CD4-positive, alpha-beta T cell (primary cell): ENCODE measurements at places on chromosomes 2 and 18.

- H3K4me3 ChIP-seq, result no peak overlapping the region
- H3K36me3 ChIP-seq, result no peaks in the 10 kb centered on the region
- H3K4me1 ChIP-seq, result no peaks in the 10 kb centered on the region
- no peak overlapping the region for H3K27ac ChIP-seq
Measured at GRCh38 chr18:56662902-56663301, 11.7 kb downstream of the WDR7 start.

DNA sequence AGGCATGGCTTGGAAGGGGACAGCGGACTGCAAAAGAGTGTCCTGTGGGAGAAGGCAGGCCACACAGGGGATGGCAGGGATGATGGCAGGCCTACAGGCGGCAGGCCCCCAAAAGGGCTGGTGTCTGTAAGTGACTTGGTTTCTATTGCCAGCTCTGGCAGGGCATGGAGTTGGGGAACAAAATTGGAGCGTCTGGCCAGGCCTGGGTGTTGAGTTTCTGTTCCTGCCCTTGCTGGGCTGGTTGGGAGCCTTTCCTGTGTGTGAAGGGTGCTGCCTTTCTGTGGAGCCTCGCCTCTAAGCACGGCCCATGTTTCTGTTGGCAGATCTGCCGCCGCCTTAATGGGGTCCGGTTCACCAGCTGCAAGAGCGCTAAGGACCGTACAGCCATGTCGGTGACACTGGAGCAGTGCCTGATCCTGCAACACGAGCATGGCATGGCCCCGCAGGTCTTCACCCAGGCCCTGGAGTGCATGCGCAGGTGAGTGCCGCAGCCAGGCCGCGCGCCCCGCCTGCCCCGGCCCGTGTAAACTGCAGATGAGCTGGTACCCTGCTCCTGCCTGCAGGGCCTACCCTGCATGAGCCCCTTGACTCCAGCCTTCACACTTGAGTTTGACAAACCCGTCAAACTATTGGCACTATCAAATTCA is 31.5 kb downstream of the COA5 start:
- DNase-seq, result no peak
- H3K36me3 ChIP-seq, result peaks cover 97% of the 10 kb centered on the region
- no peak overlapping the region for H3K27ac ChIP-seq
- no peaks in the 10 kb centered on the region for H3K27me3 ChIP-seq
- no peak overlapping the region for H3K4me3 ChIP-seq

DNA sequence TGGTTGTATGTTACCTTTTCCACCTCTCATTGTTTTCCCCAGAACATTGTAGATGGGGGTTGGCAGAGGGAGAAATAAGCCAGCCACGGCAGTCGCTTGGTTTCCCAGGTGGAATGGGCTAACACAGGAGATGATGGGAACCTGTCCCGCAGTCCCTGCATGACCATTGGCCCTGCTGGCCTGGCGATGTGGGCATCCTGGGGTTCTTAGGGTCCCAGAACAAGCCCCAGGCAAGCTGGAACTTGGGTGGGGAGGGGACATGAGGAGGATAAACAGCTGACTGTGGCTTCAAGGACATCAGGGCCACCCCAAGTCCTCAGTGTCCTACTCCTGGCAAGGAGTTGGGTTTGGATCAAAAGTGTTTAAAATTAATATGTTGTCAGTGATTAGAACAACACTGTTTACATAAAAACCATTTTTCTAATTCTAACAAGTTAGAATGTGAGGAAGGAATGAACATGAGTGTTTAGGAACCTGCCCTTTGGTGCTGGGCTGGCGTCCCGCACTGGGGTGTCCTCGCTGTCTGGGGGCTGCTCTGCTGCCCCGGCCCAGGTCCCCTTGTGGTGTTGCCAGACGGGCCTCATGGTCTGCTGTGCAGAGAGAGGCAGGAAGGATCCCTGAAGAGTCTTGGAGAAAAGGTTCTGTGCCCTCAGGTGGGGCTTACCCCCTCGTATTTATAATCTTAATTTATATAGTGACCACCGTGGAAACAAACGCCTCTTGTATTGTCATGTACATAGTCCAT is 95.1 kb downstream of the USP40 start:
- DNase-seq, result no peak
- H3K27ac ChIP-seq, result no peak overlapping the region
- peaks cover 62% of the 10 kb centered on the region for H3K36me3 ChIP-seq
- no peak overlapping the region for H3K4me3 ChIP-seq
- H3K27me3 ChIP-seq, result no peaks in the 10 kb centered on the region

DNA sequence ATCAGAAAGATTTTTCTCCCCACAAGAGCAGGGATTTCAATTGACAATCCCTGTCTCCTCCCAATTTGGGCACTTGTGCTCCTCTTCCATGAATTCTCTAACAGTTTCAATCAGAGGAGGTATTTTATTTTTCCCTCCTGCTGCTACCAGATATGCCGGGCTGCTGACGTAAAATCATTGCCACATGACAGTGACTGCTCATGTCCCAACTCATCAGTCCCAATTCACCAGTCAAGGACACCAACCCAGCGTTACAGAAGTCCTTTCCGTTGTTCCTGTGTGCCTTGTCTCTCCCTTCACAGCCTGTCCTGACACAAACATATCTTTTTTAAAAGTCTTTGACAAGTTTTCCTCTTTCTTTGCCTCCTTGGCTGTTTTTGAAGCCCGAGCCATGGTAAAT is 540.2 kb downstream of the LRP1B start:
- no peak for DNase-seq
- H3K36me3 ChIP-seq, result no peaks in the 10 kb centered on the region
- no peak overlapping the region for H3K27ac ChIP-seq
- H3K4me3 ChIP-seq, result no peak overlapping the region

GRCh38 chr18:2545155-2545554 is 26.1 kb downstream of the METTL4 start:
- H3K36me3 ChIP-seq, result peaks cover 20% of the 10 kb centered on the region
- no peak overlapping the region for H3K27ac ChIP-seq
- H3K4me1 ChIP-seq, result no peaks in the 10 kb centered on the region
- no peak for DNase-seq

- no peak overlapping the region for H3K27ac ChIP-seq
- peaks cover 16% of the 10 kb centered on the region for H3K36me3 ChIP-seq
- DNase-seq, result no peak
- H3K27me3 ChIP-seq, result no peaks in the 10 kb centered on the region
- no peak overlapping the region for H3K4me3 ChIP-seq
Measured at GRCh38 chr2:98487101-98487805, 42.6 kb downstream of the INPP4A start.

DNA sequence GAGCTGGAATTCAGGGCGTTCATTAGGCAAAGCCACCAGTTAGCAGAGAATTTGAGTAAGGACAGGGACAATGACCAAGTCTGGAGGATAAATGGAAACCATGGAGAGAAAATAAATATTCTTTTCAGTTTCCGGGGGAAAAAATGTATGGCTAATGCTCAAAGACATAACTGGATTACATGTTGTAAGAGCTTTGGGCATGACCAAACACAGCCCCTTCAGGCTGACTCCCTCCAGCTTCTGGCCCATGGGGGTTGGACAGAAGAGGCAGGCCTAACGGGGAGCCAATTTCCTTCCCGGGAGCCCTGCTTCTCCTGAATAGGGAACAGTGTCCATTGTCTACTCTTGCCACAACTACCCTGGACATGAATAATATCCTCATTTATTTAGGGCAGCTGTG is 39.5 kb upstream of the FOXI3 start:
- peaks cover 4% of the 10 kb centered on the region for H3K27me3 ChIP-seq
- H3K27ac ChIP-seq, result no peak overlapping the region
- DNase-seq, result no peak

DNA sequence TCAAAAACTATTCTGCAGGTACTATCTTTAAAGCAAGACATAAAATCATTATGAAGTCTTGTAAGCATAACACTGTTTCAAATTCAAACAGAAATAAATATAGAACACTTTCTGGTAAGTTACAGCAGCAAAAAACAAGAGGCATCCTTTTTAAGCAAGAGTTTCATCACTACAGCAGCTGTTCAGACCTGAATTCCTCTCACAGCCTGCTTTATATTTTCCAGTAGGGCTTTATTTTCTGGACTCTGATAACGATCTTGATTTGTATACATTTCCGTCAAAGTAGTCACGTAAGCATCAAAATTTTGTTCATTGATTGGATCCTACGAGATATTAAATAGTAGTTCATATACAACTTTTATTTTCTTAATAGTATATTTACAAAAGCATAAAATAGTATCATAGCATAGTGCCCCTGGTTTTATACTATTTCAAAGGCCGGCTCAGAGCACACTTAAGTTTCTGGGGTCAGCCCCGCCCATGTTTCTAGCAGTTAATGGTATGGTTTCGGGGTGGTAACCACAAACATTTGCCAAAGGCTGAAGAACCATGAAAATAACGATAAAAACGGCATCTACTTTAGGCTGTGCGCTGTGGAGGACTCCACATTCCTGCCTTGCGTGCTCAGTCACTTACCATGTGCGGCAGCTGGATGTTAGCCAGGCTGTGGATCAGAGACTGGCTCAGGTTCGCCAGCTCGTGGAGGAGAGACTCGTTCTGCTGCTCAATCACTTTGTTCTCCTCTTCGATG is 47.5 kb upstream of the PXDN start:
- DNase-seq, result no peak
- H3K27me3 ChIP-seq, result peaks cover 3% of the 10 kb centered on the region
- no peaks in the 10 kb centered on the region for H3K4me1 ChIP-seq
- no peak overlapping the region for H3K4me3 ChIP-seq

- H3K4me1 ChIP-seq, result no peaks in the 10 kb centered on the region
- H3K36me3 ChIP-seq, result no peaks in the 10 kb centered on the region
- no peaks in the 10 kb centered on the region for H3K27me3 ChIP-seq
- H3K4me3 ChIP-seq, result no peak overlapping the region
Measured at GRCh38 chr2:42744545-42745082, 19.3 kb downstream of the OXER1 start.

GRCh38 chr18:11859903-11860407 is 8.7 kb downstream of the CHMP1B start:
- no peaks in the 10 kb centered on the region for H3K4me1 ChIP-seq
- H3K27me3 ChIP-seq, result no peaks in the 10 kb centered on the region
- no peak for DNase-seq
- H3K36me3 ChIP-seq, result peaks cover under 1% of the 10 kb centered on the region

GRCh38 chr2:146048141-146048540 is 1528.2 kb upstream of the ZEB2 start:
- no peaks in the 10 kb centered on the region for H3K36me3 ChIP-seq
- H3K4me3 ChIP-seq, result no peak overlapping the region
- no peaks in the 10 kb centered on the region for H3K27me3 ChIP-seq
- no peak overlapping the region for H3K27ac ChIP-seq

- peak overlapping the region; percentile 82 for H3K4me3 ChIP-seq
- DNase-seq, result no peak
- H3K27ac ChIP-seq, result no peak overlapping the region
- peaks cover 49% of the 10 kb centered on the region for H3K4me1 ChIP-seq
Measured at GRCh38 chr18:79986726-79987125, 1.6 kb downstream of the TXNL4A start.

DNA sequence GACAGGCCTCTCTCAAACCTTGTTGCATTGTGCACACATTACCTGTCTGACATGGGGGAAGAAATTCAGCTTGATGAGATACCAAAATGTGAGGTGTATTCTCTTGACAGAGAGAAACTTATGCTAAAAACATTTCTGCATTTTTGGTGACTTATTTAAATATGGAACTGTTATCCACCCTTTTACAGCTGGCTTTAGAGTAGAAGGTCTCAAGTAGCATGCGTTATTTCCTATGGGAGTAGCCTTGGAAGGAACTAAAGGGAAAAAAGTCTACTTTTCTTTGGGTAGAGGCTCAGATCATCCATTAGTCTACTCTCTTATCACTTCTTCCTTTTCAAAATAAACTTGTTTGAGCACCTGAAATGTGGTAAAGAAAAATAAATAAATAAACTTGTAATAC is 56.5 kb upstream of the TWSG1 start:
- H3K27me3 ChIP-seq, result no peaks in the 10 kb centered on the region
- no peak for DNase-seq
- no peaks in the 10 kb centered on the region for H3K4me1 ChIP-seq
- H3K27ac ChIP-seq, result no peak overlapping the region

DNA sequence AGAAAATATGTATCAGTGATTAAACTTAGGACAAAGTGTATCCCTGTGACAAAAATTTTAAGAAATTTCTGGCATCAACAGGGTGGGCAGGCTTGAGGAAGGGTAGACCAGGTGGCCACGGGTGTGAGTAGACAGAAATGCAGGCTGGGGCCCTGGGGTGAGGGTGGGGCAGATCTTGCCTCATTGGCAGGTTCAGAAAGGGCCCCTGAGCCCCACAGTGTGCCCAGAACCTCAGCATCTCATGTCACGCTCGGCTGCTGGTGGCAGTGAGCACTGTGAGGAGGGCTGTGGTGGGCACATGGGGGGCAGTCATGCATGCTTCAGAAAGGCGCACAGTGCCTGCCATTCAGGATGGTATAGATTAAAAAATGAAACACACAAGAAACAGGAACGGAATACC is 7.6 kb upstream of the ASB18 start:
- no peak overlapping the region for H3K27ac ChIP-seq
- no peaks in the 10 kb centered on the region for H3K4me1 ChIP-seq
- DNase-seq, result no peak
- H3K27me3 ChIP-seq, result peaks cover 7% of the 10 kb centered on the region

DNA sequence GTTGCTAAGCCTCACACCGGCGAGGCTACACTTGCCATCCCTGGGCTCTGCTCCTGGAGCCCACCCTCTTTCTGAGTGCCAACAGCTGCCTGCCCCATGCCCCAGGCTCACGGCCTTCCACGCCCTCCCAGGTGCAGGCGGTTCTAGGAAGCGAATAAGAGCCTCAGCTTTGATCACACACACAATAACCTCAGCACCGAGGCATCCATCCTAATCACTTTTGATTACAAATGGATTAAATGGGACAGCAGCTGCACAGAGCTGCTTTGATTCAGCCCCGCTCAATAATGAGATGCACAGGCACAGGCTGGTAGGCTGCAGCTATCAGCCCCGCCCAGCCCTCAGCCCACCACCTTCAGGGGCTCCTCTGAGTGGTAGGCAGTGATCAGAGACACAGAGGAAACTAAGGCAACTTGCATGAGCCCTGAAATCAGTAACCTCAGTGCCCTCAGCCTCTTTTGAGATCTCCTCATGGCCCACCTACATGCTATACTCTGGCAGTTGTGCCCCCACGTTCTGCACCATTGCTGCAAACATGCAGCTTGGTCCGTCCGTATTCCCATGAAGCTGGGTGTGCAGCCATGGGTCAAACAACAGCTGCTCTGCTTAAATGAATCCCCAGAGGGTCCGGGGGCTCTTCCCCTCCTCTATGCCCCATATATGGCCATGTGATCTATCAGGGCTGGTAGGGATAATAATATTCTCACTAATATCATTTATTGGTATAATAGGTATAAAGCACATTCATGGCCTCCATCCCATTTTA is 171.4 kb downstream of the SETBP1 start:
- no peak for DNase-seq
- no peaks in the 10 kb centered on the region for H3K36me3 ChIP-seq
- no peak overlapping the region for H3K27ac ChIP-seq
- H3K4me3 ChIP-seq, result no peak overlapping the region
- H3K27me3 ChIP-seq, result no peaks in the 10 kb centered on the region

DNA sequence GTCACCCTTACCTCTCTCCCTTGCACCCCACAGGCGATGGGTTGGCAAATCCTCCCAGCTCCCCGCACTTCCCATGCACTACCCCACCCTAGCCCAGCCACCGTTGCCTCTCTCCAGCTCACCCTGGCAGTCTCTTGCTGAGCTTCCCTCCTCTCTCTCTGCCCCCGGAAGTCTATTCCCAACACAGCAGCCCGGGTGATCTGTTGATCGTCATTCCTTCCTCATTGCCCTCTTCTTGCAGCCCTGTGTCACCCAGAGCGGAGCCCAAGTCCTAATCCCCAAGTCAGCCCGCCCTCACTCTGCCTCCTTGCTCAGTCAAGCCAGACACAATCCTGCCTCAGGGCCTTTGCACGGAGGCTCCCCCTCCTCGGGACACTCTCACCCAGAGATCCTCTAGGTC is 55.2 kb downstream of the CIB4 start:
- no peak overlapping the region for H3K4me3 ChIP-seq
- H3K4me1 ChIP-seq, result no peaks in the 10 kb centered on the region
- H3K36me3 ChIP-seq, result no peaks in the 10 kb centered on the region
- no peak for DNase-seq
- peaks cover 6% of the 10 kb centered on the region for H3K27me3 ChIP-seq
